KBM-7 (cell line): ENCODE measurements at places on chromosomes 3 and 15.

- DNase-seq = no peak
Observed at GRCh38 chr3:104992676-104993075, 374.0 kb upstream of the ALCAM start.

DNA sequence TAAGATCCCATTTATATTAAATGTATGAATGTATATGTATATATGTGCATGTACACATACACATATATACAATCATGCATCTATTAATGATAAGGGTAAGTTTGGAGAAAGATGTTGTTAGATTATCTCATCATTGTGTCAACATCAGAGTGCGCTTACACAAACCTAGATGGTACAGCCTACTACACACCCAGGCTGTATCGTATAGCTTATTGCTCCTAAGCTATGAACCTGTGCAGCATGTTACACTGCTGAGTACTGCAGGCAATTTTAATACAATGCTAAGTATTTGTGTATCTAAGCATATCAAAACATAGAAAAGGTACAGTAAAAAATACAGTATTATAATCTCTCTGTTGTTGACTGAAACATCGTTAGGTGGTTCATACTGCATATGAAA, 57.4 kb upstream of the ABHD17C start:
- DNase-seq = no peak

- no peak for DNase-seq
Observed at GRCh38 chr15:86865920-86866319, 786.2 kb downstream of the AGBL1 start.

GRCh38 chr15:33746203-33746602, 222.1 kb upstream of the CHRM5 start:
- no peak for DNase-seq

GRCh38 chr3:71271596-71271995, 311.9 kb downstream of the FOXP1 start:
- DNase-seq = no peak

- peak; percentile 90 for DNase-seq
Observed at GRCh38 chr15:101167753-101168462, 83.9 kb downstream of the CHSY1 start.

- no peak for DNase-seq
Observed at GRCh38 chr3:24506966-24507775, 12.5 kb upstream of the THRB start.

DNA sequence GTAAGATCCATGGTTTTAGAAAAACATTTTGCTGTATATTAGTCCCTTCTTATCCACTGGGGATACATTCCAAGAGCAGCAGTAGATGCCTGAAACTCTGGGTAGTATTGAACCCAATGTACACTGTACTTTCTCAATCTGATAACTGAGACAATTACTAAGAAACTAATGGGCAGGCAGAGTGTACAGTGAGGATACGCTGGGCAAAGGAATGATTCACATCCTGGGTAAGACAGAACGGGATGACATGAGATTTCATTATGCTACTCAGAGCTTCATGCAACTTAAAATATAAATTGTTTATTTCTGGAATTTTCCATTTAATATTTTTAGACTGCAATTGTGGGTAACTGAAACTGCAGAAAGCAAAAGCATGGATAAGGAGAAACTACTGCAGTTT, 46.2 kb upstream of the TEX55 start:
- no peak for DNase-seq

GRCh38 chr3:152376351-152377183, 107.8 kb downstream of the MBNL1 start:
- DNase-seq = peak; percentile 99

GRCh38 chr3:69742391-69742790, 3.1 kb downstream of the MITF start:
- no peak for DNase-seq

GRCh38 chr15:81097890-81098280, 36.2 kb upstream of the CFAP161 start:
- no peak for DNase-seq

GRCh38 chr3:124579641-124580040, 150.6 kb upstream of the UMPS start:
- no peak for DNase-seq

GRCh38 chr3:34020726-34021680, 222.6 kb downstream of the PDCD6IP start:
- DNase-seq = no peak

- no peak for DNase-seq
Observed at GRCh38 chr3:14949126-14949525, 1.7 kb downstream of the NR2C2 start.

DNA sequence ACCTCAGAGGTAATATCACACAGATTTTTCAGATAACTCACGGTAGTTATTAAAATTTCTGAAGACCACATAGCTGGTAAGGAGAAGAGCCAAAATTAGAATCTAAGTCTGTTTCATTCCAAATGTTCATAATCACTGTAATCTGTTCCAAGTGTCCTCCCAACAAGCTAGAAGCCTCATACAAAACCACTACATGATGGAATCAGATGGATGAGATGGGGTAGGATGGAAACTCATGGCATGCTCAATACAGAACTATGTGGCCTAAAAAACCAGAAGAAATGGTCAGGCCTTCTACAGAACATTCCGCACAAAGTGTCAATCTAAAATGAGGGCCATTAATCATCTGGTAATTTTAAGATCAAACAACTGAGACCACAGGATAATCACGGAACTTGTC, 91.8 kb downstream of the THBS1 start:
- no peak for DNase-seq

DNA sequence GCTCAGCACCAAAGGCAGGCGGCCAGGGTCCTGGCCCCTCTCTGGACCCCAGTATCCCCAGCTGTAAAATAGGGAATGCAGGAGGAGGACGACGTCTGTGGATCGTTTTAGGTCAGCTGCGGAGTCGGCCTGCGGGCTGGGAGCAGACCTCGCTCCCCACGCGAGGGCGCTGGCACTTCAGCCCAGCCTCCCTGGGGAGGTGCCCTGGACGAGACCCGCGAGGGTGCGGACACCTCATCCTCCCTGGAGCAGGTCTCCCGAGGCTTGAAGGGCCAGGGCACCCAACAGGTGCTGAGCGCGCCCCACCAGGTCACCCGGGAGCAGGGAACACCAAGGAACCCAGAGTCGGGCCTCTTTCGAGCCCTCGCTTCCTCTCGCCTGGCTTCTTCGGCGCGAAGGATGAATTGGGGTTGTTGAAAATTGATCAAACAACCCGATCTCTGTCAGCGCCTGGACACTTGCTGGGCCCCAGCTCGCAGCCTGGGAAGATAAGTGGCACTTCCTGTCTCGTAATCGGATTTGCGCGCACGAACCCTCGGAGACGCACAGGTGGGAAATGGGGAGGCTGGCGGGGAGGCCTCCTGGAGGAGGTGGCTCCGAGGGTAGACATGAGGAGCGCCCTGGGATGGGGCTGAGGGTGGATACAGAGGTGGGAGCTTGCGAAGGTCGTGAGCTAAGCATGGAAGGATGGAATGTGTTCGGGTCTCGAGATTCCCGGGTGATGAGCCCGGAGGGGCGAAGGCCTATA, 588 bp upstream of the VIPR1 start:
- DNase-seq = peak; percentile 74

- no peak for DNase-seq
Observed at GRCh38 chr15:40075298-40076044, 33.2 kb downstream of the BMF start.

DNA sequence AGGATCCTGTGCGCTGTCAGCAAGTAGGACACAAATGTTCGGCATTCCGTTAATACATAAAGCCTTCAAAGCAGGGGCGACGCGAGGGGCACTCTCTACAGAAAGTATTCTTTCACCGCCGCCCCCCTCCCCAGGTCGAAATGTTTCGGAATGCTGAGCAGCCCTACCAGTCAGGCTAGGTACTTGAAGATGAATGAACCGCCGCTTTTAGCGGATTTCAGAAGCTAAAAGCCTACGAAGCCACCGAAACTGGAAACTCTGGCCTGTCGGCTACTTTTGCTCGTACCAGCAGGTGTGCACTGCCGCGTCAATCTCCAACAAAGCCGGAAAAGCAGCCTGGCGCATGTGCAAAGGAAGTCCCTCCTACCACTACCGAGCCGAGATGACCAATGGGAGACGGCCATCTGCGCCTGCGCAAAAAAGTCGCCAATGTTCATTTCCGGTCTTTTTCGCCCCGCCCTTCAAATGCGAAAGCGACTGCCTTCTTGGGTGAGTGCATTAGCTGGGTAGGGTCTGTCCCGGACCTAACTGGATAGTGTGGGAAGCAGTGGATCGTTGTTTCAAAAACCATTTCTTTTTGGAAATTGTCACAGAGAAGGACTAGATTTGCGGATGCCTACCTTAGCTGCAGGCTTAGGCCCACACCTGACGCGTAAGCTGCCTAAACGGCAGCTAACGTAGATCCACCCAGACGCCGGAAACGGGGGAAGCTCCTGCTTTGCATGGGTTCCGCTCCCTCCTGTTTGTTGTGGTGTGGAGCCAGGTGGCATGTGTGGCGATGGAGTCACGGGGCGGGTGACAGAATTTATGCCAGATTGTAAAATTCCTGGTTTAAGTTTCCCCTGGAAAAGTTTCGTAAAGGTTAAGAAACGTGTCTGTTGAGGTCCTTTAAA, at the start of gene WDR5B:
Gene WDR5B, minus strand, starts transcription at position 301 of the 893 bp plus-strand sequence. CDS start 534 bp downstream, outside the sequence.
- peak; percentile 99 for DNase-seq

DNA sequence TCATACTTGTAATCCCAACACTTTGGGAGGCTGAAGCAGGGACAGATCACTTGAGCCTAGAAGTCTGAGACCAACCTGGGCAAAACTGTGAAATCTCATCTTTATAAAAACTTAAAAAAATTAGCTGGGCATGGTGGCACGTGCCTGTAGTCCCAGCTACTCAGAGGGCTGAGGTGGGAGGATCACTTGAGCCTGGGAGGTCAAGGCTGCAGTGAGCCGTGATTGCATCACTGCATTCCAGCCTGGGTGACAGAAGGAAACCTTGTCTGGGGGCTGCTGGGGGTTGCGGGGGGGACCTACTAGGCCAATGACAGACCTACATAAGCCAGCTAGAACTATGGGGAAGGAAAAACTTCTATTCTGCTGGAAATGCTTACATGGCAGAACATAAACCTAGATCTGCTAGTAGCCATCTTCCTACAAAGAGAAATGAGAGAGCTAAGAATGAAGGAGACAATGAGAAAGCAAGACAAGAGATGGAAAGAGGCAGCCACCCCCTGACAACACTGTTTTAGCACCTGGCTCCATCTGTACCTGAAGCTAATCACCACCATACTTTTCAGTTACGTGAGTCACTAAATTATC, 23.9 kb downstream of the FOXP1 start:
- no peak for DNase-seq

DNA sequence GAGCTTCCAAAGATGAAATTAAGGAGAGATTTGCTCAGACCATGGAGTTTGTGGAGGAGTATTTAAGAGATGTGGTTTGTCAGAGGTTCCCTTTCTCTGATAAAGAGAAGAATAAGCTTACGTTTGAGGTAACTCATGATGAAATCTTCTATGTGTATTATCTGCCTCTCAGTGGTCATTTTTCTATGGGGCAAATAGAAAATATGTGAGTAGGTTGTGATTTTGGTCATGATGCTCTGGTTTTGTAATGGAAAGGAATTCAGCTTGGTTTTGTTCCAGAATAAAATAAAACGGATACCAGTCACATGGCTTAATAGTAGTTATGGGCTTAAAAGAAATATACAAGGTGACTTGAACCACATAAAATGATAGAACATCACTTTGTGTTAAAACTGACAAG, 181.1 kb downstream of the ITPR1 start:
- DNase-seq = no peak

DNA sequence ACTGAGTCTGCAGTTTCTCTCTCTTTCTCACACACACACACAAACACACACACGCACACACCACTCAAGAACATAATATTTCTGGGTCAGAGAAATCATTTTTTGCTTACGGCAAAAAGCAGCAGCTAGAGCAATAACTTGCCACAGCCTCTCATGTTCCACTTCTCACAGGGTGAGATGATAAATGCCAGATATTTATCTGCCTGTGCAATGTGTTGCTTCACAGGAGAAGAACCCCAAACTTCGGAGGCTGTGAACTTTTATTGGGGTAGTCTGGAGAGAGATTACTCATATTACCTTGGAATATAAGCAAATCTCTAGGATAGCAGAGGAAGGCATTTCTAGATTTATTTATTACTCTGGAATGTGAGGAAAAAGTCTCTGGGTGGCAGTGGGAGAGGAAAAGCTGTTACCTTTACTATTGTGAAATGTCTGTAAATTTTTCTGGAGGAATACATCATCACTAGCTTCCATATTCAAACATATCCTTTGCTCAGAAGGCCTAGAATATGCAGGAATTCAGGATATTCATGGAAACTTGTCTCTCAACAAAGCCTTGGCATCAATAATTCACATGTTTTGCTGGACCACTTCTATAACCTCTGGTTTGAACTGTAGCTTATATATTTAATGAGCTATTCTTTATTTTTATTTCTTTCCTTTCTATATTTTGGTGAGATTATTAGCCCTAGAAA, 369.2 kb downstream of the NSUN3 start:
- DNase-seq = no peak

DNA sequence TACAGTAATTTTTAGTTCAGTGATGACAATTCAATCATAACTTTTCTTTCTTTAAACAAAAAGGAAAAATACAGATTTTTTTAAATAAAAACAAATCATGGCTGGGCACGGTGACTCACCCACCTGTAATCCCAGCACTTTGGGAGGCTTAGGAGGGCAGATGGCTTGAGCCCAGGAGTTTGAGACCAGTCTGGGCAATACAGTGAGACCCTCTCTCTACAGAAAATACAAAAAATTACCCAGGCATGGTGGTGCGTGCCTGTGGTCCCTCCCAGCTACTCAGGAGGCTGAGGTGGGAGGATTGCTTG, 25.6 kb upstream of the ATG7 start:
- no peak for DNase-seq

- DNase-seq = no peak
Observed at GRCh38 chr15:60548101-60548500, 69.2 kb upstream of the ICE2 start.

DNA sequence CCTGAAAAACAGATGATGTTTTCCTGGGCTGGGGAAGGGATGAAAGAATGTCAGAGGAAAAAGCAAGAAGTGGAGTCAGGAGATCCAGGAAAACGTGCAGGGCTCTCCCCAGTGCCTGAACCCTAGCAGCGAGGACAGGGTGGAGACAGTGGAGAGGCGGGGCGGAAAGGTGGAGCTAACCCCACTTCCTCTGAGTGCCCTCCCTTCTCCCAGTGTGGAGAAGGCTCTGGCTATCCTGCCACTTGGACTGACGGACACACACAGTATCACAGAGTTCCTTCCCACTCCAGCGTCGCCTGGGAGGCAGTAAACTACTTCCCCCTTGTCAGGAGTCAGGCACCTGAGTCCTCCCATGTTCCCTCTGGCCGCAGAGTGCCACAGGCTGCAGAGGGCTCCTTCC, 125.3 kb upstream of the CHRNA7 start:
- DNase-seq = no peak

GRCh38 chr3:73045391-73045790, 16.1 kb upstream of the EBLN2 start:
- no peak for DNase-seq
